Cardiac muscle cell (in vitro differentiated cells and primary cell): ENCODE measurements at places on chromosomes 7 and 10. TPM values are rescaled to one million over a fixed set of nuclear protein-coding genes. Genes with fewer than 3 reads are reported as not detected.

DNA sequence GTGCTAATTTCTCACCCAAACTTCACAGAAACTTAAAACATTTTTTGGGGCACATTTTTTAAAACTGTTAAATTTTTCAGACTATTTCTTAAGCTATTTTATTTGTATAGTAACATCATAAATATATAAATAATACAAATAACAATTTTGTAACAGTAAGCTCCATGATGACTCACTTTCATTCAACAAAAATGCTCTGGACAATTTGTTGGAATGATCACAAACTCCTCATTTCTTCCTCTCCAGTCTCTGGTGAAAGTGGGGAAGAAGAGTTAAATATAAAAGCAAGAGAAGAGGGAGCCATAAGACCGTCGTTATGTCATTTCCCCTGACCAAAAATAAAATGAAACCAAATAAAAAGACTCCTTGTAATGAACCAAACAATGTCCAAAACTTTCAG, 162.4 kb downstream of the AGMO start:
- no peaks in the 10 kb centered on the region for H3K27me3 ChIP-seq
- H3K36me3 ChIP-seq: no peaks in the 10 kb centered on the region

- H3K27ac ChIP-seq: no peak overlapping the region
- DNase-seq: no peak
- H3K36me3 ChIP-seq: no peaks in the 10 kb centered on the region
- H3K27me3 ChIP-seq: no peaks in the 10 kb centered on the region
- no peaks in the 10 kb centered on the region for H3K4me1 ChIP-seq
- H3K4me3 ChIP-seq: no peak overlapping the region
These were observed 489.1 kb upstream of the PODXL start for GRCh38 chr7:132045481-132045980.

GRCh38 chr7:1978656-1979590, 253.8 kb downstream of the MAD1L1 start:
- H3K4me3 ChIP-seq: no peak overlapping the region
- H3K36me3 ChIP-seq: no peaks in the 10 kb centered on the region
- H3K27ac ChIP-seq: no peak overlapping the region
- no peaks in the 10 kb centered on the region for H3K4me1 ChIP-seq
- no peaks in the 10 kb centered on the region for H3K27me3 ChIP-seq

PNLIP gene
- total RNA-seq: not detected in 2 replicates

DNA sequence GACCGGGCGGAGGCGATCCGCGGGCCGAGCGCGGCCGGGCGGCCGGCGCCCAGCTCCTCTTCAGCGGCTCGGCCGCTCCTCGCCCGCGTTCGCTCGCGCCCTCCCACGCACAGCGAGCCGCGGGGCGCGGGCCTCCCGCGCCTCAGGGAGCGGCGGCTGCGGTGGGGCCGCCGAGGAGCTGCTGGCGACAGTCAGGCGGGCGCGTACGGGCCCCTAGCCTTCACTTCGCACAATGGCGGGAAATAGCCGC, at the start of gene MCMBP:
MCMBP (minus strand) TSS at position 234 of the 250 bp plus-strand sequence. CDS start 259 bp downstream, outside the sequence.
- no peak for DNase-seq
- peaks cover 11% of the 10 kb centered on the region for H3K4me1 ChIP-seq
- H3K27ac ChIP-seq: peak within 1 kb of the TSS; percentile 90
- H3K4me3 ChIP-seq: peak within 1 kb of the TSS; percentile 52

DNA sequence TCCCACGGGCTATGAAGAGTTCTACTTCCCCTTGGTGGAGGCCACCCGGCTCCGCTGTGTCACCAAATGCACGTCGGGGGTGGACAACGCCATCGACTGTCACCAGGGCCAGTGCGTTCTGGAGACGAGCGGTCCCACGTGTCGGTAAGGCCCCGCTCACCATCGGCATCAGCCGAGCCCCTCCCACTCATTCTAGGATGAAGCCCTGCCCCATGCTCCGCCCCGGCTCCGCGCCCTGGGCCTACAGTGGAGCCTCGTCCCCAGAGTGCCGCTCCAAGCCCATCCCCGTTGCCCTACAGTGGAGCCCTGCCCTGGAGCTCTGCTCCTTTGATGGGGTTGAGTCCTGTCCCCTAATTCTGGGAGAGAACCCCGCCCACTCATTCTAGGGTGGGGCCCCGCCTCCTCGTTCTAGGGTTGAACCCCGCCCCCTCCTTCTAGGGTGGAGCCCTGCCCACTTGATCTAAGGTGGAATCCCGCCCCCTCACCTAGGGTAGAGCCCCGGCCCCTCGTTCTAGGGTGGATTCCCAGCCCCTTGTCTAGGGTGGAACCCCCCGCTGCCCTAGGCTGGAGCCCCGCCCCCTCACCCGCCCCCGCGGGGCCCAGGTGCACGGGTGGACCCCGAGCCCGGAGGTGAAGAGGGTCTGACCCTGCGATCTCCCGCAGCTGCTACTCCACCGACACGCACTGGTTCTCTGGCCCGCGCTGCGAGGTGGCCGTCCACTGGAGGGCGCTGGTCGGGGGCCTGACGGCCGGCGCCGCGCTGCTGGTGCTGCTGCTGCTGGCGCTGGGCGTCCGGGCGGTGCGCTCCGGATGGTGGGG, 3.4 kb upstream of the MUC12 start:
- H3K36me3 ChIP-seq: no peaks in the 10 kb centered on the region
- no peak overlapping the region for H3K27ac ChIP-seq
- H3K4me1 ChIP-seq: no peaks in the 10 kb centered on the region
- peaks cover 84% of the 10 kb centered on the region for H3K27me3 ChIP-seq
- peak; percentile 94 for DNase-seq
